ENCODE measurements at places on chromosomes 7 and 10.

- DNase-seq = no peak
These were observed 42.5 kb downstream of the SORCS3 start for GRCh38 chr10:104683567-104683966.

GRCh38 chr10:75959209-75959608, 527.8 kb downstream of the LRMDA start:
- no peak for DNase-seq

DNA sequence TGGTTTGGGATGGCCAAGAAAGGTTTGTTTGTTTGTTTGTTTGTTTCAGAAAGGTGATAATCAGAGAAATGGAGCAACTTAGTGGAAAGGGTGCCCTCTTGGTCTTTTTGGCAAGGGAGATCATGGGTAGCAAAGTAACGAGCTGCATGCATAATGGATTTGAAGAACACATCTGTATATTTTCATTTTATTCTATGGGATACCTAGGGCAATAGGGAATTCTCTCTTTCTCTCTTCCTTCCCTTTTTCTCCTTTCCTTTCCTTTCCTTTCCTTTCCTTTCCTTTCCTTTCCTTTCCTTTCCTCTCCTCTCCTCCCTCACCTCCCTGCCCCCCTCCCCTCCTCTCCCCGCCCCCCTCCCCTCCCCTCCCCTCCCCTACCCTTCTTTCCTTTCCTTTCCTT, 492.1 kb downstream of the NEBL start:
- no peak for DNase-seq

GRCh38 chr10:85657476-85658113, 709.0 kb downstream of the GRID1 start:
- DNase-seq = no peak

DNA sequence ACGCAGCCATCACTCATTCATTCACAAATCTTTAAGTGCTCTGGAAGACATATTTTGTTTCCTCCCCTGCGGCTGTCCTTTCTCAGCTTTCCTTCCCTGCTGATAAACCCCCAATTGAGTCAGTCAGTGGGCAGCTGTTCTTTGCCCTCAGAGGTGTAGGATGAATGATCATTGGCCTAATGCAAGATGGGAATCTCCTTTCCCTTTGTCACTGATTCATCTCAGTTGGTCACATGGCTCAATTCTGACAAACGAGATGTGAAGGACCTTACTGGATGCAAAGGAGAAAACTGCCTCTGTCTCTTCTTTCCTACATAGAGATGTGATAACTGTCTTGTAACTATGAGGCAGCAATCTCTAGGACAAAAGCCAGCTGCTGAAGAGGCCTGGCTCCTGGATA, 44.6 kb downstream of the COL28A1 start:
- DNase-seq = no peak

Data from stimulated activated CD4-positive, alpha-beta T cell treated with anti-CD3 and anti-CD28 coated beads, Interleukin-1b, Interleukin-23, amount 100 ng/mL, for 1 hour (primary cell).